Endothelial cell (in vitro differentiated cells): ENCODE measurements at places on chromosomes 12 and 14. TPM values are rescaled to one million over a fixed set of nuclear protein-coding genes. Genes with fewer than 3 reads are reported as not detected.

- H3K4me1 ChIP-seq, result peaks cover 5% of the 10 kb centered on the region
- H3K27me3 ChIP-seq, result peaks cover 4% of the 10 kb centered on the region
- H3K27ac ChIP-seq, result no peak overlapping the region
- H3K36me3 ChIP-seq, result no peaks in the 10 kb centered on the region
Measured at GRCh38 chr14:99280066-99280731, 8.2 kb upstream of the BCL11B start.

DNA sequence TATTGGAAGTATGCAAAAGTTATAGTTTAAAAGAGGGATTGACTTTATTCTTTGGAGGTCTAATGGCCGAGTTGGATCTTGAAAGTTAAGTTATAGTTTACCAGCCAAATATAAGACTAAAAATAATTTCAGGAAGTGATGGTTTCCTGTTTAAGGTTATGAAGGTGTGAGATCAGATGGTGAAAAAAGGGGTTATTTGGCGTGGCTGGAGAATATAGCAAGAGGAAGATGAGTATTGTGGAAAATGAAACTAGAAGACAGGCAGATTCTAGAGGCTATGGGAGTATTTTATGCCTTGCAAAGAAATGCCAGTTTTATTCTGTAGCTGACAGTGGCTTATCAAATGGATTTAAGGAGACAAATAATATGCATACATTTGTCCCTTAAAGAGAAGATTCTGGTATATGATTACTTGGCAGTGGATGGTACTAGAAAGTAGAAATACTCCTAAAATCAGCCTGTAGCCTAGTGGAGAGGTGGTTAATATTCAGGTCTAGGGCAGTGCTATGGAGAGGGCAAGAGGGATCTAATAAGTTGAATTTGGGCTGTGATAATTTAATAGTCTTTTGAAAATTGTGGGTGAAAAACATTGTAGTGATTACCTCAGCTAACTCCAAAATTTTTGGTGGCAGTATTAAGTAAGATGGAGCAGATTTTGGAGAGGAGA lies 1091.8 kb upstream of the ATXN7L3B start:
- H3K27ac ChIP-seq, result no peak overlapping the region
- no peaks in the 10 kb centered on the region for H3K4me1 ChIP-seq
- H3K4me3 ChIP-seq, result no peak overlapping the region
- H3K36me3 ChIP-seq, result no peaks in the 10 kb centered on the region

GRCh38 chr14:64541972-64542835 lies 1.7 kb downstream of the HSPA2 start:
- no peak overlapping the region for H3K4me3 ChIP-seq
- H3K4me1 ChIP-seq, result peaks cover 14% of the 10 kb centered on the region

- DNase-seq, result no peak
- no peak overlapping the region for H3K27ac ChIP-seq
- no peak overlapping the region for H3K4me3 ChIP-seq
- H3K27me3 ChIP-seq, result peaks cover 3% of the 10 kb centered on the region
- H3K4me1 ChIP-seq, result no peaks in the 10 kb centered on the region
Measured at GRCh38 chr12:93645702-93646101, 31.5 kb upstream of the CRADD start.

The KRT72 gene
- total RNA-seq, result 0.28 TPM

- peaks cover 13% of the 10 kb centered on the region for H3K27me3 ChIP-seq
- peaks cover 11% of the 10 kb centered on the region for H3K4me1 ChIP-seq
- H3K36me3 ChIP-seq, result no peaks in the 10 kb centered on the region
- peak overlapping the region; percentile 76 for H3K4me3 ChIP-seq
- peak; percentile 77 for DNase-seq
Measured at GRCh38 chr14:93112891-93113677, 2.6 kb downstream of the ITPK1 start.

DNA sequence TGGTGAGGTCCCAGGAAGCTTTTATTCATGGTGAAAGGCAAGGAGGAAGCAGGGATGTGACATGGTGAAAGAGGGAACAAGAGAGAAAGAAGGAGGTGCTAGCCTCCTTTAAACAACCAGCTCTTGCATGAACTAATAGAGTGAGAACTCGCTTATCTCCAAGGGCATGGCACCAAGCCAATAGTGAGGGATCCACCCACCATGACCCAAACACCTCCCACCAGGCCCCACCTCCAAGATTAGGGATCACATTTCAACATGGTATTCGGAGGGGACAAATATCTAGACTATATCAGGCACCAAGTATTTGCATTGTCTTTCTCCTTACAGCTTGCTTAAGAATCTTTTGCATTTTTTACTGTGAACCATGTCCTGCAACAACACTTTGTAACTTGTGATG lies 91.9 kb upstream of the DHRS4 start:
- no peak for DNase-seq
- H3K27ac ChIP-seq, result no peak overlapping the region
- no peak overlapping the region for H3K4me3 ChIP-seq

The CMKLR1 gene
- 0.51 TPM for total RNA-seq
